ENCODE measurements at places on chromosomes 16 and 17.
A peak's percentile ranks its signal among the peaks of the same experiment; 100 is the strongest.

- H3K4me1 ChIP-seq: no peaks in the 10 kb centered on the region
- no peak for DNase-seq
- no peaks in the 10 kb centered on the region for H3K36me3 ChIP-seq
- H3K27me3 ChIP-seq: no peaks in the 10 kb centered on the region
- H3K4me3 ChIP-seq: no peak overlapping the region
- H3K27ac ChIP-seq: no peak overlapping the region
Measured at GRCh38 chr16:47927330-47927729, 228.5 kb downstream of the ABCC12 start.

GRCh38 chr17:6749519-6749918 lies 6.3 kb upstream of the XAF1 start:
- no peak for DNase-seq
- H3K4me1 ChIP-seq: peaks cover 19% of the 10 kb centered on the region
- no peak overlapping the region for H3K27ac ChIP-seq

DNA sequence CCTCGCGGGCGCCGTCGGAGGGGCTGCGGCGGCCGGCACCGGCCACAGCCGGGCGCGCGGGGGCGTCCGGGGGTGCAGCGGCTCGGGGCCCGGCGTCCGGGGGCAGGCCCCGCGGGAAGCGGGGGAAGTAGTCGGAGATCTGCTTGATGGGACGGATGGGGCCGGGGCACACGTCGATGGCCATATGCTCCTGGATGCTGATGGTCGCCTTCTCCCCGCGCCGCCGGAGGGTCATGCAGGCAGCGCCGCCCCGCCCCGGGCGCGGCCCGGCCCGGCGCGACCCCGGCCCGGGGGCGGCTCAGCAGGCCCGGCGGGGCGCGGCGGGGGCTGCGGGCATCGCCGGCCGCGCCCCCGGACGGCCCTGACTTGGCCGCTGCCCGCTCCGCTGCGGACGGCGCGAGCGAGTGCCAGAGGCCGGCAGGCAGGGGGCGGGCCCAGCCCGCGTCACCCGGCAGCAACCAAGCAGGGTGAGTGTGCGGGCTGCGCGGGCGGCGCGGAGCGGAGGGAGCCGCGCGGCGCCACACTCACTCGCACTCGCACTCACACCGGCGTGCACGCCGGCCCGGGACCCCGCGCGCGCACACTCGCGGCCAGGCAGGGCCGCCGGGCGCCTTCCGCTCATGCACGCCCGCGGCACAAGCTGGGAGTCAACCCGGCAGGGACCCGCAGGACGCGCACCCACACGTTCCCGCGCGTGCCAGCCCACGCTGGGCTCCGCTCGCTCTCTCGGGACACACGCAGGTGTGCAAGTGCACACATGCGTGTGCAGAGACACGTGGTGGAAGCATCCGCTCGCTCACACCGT lies at the start of gene DOC2B:
Gene DOC2B (minus strand): TSS at position 406 of the 805 bp plus-strand sequence. CDS start 171 bp downstream, at position 235.
- H3K36me3 ChIP-seq: no peaks in the 10 kb centered on the region
- peak within 1 kb of the TSS; percentile 49 for H3K4me3 ChIP-seq
- no peak for DNase-seq
- no peaks in the 10 kb centered on the region for H3K27me3 ChIP-seq
- no peak within 1 kb of the TSS for H3K27ac ChIP-seq

- peaks cover 33% of the 10 kb centered on the region for H3K27me3 ChIP-seq
- H3K4me1 ChIP-seq: no peaks in the 10 kb centered on the region
- DNase-seq: peak; percentile 26
- no peak overlapping the region for H3K27ac ChIP-seq
Measured at GRCh38 chr17:33725675-33726271, 432.7 kb upstream of the ASIC2 start.

DNA sequence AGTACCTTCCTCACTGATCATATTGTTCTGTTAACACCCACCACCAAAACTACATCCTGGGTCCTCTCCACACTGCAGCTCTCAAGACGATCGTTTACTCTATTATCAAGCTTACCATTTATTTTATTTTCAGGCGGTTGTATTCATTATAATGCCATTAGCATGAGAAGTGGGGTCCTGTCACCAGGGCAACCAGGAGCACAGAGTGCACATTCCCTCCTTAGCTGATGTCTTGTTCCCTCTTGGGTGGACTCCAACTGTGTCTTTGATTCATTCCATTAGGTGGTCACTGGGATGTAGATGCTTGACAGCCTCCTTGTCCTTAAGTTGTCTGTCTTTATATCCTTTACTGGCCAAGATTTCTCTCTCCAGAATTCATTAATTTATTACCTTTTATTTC lies 965.9 kb upstream of the EEF2KMT start:
- H3K4me1 ChIP-seq: no peaks in the 10 kb centered on the region
- no peak overlapping the region for H3K27ac ChIP-seq
- no peaks in the 10 kb centered on the region for H3K36me3 ChIP-seq
- H3K27me3 ChIP-seq: no peaks in the 10 kb centered on the region
- no peak for DNase-seq
- no peak overlapping the region for H3K4me3 ChIP-seq
